ENCODE measurements at places on chromosomes 5 and 9.
A peak's percentile ranks its signal among the peaks of the same experiment; 100 is the strongest.

- DNase-seq: no peak
Observed at GRCh38 chr9:90065851-90066250, 461.0 kb downstream of the GADD45G start.

GRCh38 chr5:137316346-137316736 is 182.8 kb downstream of the SPOCK1 start:
- DNase-seq: no peak

- no peak for DNase-seq
Observed at GRCh38 chr9:19677924-19678323, 110.9 kb downstream of the SLC24A2 start.

DNA sequence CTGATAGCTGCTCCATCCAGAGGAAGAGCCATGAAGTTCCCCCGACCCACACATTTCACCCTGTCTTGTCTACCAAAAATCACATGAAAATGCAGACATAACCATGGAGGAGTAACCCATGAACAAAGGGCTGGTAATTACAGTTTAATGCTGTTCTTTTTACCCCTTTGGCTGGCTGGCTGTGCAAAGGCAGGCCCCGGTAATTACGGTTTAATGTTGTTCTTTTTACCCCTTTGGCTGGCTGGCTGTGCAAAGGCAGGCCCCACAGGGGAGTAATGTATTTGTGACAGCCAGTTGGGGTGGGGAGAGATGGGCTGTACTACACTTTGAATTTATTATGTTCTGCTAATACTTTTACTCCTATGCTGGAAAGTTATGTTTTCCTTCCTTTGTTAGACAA is 41.7 kb downstream of the PIK3R1 start:
- DNase-seq: no peak

GRCh38 chr5:52844885-52845284 is 57.2 kb downstream of the ITGA1 start:
- DNase-seq: no peak

DNA sequence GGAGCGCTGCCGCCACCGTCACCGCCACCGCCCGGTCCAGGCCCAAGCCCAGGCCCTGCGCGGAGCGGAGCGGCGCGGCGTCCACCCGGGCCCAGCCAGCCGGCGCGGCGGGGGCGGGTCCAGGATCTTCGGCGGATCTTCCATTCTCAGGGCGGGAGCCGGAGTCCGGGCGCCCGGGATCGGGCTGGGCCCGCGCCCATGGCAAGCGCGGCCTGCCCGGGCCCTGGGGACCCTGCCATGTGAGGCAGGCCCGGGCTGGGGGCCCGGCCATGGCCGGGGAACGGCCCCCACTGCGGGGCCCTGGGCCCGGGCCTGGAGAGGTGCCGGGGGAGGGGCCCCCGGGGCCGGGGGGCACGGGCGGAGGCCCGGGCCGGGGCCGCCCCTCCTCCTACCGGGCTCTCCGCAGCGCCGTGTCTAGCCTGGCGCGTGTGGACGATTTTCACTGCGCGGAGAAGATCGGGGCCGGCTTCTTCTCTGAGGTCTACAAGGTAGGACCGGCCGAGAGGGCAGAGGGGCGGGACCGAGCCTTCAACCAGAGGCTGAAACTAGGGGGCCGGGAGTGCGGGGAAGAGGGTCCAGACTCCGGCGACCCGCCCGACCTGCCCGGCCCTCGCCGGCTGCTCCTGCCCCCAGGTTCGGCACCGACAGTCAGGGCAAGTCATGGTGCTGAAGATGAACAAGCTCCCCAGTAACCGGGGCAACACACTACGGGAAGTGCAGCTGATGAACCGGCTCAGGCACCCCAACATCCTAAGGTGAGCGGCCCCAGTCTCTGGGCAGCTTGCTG is 482 bp downstream of the TESK1 start:
- DNase-seq: peak; percentile 38

GRCh38 chr5:66869347-66869746 is 273.2 kb downstream of the MAST4 start:
- no peak for DNase-seq

GRCh38 chr9:137136261-137136880 is 2.6 kb upstream of the GRIN1 start:
- DNase-seq: no peak

GRCh38 chr5:74261866-74262265 is 378.7 kb downstream of the ENC1 start:
- DNase-seq: no peak

DNA sequence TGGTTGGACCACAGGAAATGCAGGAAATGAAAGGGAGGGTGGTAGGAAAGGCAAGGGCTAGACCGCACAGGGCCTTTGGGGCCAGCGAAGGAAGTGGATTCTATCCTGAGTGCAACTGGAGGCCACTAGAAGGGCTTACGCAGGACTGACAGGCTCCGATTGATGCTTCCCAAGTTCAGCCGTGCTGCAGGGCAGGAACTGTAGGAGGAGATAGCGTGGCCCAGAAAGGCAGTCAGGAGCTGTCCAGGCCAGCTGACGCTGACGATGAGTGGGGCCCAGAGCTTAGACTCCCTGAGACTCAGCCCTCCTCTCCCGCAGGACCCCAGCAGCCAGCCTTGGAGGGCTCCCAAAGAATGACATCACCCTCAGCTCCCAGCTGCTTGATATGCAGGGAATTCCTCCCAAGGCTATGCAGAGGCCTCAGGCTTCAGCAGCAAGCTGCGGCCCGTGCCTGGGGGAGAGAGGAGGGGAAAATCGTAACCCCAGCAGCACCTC is 48.8 kb downstream of the KCNIP1 start:
- DNase-seq: no peak

DNA sequence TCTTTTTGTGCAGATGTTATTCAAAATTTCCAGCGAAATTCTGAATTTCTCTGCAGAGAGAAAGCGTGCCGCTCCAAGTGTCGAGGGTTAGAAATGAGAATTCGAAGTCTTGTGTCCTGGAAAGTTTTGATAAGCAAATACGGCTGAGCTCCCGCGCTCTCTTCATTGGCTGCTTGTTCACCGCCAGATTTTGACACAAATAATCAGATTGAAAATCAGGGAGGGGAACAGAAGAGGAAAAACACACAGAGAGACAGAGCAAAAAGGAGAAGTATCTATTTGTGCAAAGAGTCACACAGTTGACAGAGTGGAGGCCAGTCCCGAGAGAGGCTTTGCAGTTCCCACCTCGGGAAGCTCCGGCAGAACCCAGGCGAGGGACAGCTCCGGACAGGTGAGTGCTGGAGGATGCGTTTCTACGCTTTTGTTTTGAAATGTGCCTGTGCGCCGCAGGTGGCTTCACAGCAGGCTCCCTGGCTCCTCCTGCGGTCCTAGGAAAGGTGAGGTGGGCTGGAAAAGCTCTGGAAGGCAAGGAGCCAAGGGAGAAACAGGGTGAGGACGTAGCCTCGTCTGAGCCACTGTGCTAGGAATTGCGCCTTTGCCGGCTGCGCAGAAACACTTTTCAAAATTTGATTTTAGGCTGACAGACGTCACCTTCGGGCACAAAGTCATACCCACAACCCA is at the start of gene GFI1B:
Gene GFI1B (plus strand): TSS at position 244 of the 681 bp plus-strand sequence. CDS start 7,985 bp downstream, outside the sequence.
- no peak for DNase-seq

DNA sequence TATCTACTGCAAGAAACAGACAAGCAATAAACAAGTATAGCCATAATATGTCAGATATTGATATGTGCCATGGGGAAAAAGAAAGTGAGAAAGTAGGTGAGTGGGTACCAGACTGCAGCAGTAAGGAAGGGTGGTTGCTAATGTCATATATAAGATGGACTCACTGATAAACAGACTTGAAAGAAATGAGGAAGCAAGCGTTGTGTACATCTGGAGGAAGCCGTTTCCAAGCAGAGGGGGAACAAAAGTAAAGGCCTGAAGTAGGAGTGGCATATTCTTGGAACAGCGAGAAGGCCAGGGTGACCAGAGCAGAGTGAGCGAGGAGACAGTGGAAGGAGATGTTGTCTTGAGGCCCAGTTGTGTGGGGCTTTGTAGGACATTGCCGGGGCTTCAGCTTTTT is 142.2 kb upstream of the MAP3K1 start:
- DNase-seq: no peak

DNA sequence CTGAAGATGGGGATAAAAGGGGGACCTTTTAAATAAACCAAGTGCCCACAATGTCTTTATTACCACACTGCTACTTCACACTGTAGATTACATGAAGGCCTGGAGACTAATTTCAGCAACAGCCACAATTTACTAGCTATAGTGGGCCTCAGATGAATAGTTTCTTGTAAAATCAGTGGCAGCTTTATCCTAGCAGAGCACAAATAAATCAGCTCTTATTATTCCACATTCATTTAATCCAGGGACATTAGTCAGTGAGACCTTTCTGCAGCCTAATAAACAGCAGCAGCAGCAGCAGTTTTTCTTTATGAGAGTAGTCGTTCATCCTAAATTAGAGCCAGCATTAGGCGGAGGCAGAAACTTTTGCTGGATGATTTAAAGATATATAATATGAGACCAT is 542.3 kb downstream of the PSAT1 start:
- DNase-seq: no peak

GRCh38 chr5:150399524-150400211 is 13.0 kb downstream of the CD74 start:
- DNase-seq: no peak

DNA sequence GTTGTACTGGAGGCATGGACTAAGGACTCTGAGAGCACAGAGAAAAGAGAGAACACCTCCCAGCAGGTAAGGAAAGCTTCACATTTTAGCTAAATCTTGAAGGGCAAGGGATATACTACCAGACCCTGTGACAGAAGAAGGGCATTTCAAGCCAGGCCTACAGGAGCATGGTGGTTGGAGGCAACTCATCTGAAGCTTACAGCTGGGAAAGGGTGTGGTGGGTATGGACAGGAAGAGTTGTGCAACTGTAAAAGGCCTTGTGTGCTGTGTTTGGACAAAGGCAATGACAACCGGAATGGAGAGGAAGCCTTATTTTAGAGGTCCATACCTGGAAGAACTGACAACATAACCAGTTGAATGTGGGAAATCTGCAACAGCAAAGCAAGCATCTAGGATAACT is 31.2 kb downstream of the NIPSNAP3B start:
- no peak for DNase-seq

GRCh38 chr9:118336250-118336942 is 632.2 kb downstream of the TLR4 start:
- DNase-seq: no peak

DNA sequence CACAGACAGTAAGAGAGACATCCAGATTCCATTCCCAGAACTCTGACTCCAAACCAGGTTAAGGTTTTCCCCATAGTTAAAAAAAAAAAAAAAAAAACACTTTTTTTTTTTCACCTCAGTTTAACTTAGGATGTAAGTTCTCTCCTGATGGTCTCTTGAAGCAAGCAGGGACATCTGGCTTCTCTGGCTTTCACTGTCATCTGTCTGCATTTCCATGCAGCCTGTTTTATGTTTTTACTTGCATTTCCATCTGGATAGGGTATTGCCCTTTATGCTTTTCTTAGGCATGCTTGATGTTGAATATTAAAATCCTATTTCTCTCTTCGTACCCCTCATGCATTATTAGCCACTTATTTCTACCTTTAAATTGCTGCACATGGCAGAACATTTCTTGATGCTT is 135.3 kb upstream of the WWC1 start:
- DNase-seq: no peak

DNA sequence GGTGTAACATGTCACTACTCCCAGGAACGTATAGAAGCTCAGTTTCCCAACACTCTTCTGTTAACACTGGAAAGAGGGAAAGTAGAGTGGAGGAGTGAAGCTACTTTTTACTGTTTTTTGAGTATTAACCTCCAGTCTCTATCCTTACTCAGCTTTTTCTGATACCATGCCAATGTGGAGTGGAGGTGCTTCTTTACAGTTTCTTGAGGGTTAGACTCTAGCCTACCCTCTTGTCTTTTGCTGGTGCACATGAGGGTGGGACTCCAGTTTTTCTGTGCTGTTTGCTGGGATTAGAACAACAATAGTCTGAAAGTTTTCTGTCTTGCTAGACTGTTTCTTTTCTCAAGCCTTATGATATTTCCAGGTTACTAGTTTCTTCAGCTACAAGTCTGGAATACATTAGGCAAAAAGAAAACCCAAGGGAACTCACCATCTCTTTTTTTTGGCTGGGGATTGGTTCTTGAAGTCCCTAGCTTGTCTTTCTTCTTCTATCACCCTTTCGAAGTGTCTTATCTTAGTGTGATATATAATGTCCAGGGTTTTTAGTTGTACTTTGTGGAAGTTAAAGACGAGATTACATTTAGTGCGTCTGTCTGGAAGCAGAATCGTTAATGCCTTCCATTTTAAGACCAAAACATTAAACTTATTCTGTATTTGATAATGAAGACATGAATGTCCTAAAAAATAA is 35.9 kb downstream of the PRR16 start:
- no peak for DNase-seq

DNA sequence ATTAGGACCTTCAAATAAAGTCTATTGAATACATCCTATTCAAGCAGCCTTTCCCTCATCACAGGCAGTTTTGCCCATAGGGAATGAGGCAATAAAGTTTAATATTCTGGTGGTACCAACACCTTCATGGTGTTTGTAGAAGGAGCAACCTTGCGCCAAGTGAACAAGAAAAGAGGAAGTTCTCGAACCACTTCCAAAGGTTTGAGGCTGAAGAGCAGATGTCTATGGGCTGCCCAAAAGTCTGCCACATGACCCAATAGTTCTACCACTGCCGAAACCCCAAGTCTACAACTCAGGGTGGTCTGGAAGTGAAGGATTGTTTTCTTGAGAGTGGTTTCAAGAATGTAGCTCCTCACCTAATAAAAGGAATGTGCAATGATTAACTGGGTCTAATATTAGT is 123.1 kb downstream of the NPR3 start:
- no peak for DNase-seq

DNA sequence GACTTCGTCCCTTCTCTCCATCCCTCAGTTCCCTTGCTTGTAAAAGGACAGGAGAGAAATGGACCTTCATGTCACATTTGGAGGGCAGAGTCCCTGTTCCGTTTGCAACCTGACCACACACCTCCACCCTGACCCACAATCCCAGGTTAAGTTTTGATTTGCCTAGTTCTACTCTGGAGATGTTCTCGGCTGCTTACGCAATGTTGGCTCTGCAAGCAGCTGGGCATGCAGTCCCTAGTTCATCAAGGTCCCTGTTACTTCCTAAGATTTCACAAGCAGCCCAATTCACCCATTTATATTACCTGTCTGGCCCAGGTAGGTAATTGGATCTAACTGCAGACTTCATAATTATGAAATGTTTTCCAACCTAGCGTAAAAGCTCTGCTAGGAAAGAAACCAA is 28.8 kb downstream of the SLIT3 start:
- no peak for DNase-seq

GRCh38 chr5:135589152-135589551 is 10.4 kb upstream of the CXCL14 start:
- DNase-seq: no peak

GRCh38 chr9:84075004-84075403 is 94.4 kb downstream of the RMI1 start:
- DNase-seq: no peak

DNA sequence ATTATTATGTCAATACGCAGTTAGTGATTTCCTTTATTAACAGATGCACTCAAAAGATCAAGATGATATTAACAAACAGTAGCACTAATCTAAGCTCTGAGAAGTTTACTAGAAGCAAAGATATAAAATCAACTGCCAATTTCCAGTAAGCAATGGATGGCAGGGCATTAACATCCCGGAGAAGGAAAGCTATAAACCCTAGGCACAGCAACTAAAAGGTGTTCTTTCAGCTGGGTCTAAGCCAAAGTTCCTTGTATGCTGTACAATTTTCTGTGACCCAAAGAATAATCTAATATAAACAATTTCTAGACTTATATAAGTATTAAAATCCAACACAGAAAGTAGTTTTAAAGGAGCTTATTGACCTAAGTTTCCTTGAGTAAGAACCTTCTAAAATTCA is 39.4 kb downstream of the PJA2 start:
- DNase-seq: no peak

- DNase-seq: no peak
Observed at GRCh38 chr9:115945009-115945431, 208.6 kb upstream of the PAPPA start.
